ENCODE measurements at places on chromosomes 11 and 22.
A peak's percentile ranks its signal among the peaks of the same experiment; 100 is the strongest.

GRCh38 chr11:37504060-37504611 lies 906.1 kb upstream of the RAG2 start:
- DNase-seq, result no peak

DNA sequence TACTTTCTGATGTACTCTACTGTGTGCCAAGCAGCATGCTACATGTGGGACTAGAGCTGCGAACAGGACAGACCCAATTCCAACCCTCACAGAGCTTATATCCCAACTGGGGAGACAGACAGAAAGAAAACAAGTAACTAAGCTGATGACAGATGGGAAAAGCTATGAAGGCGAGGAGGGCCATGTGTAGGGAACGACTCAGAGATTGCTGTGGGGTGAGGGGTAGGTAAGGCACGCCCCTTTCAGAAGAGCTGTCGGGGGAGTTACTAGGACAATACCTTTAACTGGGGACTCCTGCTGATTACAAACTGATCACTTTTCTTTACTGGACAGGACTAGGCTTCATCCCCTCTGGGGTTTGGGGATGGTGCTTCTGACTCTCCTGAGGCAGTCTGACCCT lies 48.9 kb downstream of the ST3GAL4 start:
- DNase-seq, result no peak

DNA sequence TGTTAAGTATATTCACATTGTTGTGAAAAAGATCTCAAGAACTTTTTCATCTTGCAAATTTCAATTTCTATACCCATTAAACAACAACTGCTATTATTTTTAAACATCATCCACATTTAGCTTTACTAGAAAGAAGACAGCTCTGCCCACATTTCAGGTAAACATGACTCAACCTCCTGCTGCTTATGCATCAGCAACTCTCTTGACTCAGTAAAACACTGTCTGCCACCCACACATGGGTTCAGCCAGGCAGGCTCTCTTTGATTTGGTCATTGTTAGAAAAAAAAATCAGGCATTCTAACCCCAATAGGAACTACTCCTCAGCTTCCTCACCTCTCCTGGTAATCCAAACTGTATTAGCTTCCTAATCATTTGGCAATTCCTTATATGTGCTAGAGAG lies 5.1 kb upstream of the ENDOD1 start:
- no peak for DNase-seq

DNA sequence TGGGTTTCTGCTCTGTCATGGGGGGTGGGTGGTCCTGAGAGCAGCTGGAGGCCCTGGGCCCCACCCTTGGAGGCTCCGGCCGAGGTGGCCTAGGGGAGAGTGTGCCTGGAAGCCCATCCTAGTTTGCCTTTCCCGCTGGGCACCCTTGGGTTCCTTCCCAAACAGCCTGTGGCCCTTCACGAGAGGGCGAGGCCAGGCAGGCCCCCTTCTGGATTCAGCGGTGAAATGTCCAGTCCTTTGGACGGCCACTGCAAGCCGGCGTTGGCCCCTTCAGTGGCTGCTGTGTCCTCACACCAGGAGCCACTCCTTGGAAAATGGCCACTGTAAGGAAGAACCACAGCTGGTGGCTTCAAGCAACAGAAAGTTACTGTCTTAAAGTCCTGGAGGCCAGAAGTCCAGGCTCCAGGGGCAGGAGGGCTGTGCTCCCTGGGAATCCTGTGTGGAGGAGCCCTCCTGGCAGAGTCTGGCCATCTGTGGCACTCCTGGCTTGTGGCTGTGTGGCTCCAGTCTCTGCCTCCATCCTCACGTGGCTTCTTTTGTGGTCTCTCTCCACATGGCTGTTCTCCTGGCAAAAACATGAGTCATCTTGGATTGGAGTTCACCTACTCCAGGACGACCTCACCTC lies 854.1 kb downstream of the TBC1D22A start:
- no peak for DNase-seq

GRCh38 chr11:64229090-64229743 lies 1.1 kb upstream of the DNAJC4 start:
- DNase-seq, result no peak

DNA sequence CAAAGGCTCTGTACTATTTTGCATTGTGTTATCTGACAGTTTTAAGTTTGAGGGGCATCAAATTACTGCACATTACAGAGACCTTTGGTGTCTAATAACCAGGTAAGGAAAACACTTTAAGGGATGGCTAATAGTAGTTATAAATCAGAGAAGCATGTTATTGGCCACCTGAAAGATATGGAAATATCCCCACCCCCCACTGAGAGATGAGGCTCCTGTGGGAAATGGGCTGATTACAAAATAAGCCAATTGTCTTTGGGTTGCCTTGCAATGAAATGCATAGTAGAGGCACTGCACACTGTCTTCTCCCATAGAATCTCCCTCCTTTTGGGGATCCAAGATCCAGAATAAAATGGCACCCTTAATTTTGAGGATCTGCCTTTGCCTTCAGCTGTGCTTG lies 91.0 kb downstream of the IGLL5 start:
- DNase-seq, result no peak

GRCh38 chr22:28943501-28943879 lies 60.1 kb downstream of the ZNRF3 start:
- no peak for DNase-seq

DNA sequence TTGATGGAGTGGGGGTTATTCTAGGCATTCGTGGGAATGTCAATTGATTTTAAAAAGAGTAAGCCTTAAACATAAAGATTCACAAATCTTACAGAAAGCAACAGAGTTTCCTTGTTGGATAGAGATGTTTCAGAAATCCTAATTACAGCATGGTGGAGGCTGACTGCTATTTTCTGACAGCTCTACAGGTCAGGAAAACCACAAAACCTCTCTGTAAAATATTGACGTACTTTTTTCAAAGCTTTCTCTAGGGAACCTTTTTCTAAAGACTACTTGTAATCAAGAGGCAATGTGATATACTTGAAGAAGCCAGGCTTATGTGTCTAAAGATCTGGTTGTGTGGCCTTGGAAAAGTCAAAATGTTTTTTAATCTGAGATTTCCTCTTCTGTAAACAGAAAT lies 9.1 kb upstream of the OR8B8 start:
- no peak for DNase-seq

DNA sequence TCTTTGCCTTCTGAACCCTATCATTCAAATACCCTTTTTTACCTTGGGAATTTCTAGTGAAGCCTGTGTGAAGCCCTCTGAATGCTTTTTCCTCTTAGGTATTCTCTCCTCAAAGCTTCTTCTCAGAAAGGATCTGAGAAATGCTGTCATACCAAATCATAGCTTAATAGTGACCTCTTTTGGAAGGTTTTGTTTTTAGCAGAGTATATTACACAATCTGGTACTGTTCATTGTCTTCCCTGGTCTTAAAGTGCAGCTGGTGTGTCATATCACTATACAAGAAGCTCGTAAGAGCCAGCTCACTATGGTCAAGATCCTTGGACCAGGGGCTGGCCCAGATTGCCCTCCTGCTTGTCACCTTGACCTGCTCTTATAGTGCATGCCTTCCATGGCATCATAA lies 204.4 kb upstream of the ANO5 start:
- no peak for DNase-seq

DNA sequence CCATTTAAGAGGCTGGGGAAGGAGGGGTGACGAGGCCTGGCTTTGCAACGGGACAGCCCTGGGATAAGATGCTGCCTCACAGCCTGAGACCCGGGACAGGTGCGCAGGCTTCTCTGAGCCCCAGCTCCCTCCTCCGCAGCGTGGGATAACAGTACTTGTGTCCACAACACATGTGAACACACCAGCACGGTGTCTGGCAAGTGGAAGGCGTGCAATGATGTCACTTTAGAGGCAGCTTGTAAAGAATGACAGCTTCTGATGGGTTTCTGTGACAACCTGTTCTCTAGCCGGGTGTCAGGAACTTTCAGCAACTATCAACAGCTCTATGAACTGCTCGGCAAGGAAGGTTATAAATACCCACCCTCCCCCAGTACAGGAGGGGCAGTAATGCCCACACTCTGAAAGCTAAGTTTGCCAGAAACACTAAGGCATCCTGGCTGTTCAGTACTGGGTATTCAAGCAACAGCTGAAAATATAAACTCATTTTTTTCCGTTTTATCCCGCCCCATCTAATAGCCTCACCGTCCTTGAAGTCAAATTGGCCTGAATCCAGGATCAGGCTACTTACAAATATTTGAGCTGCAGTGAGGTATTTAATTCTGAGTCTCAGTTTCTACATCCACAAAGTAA lies 59.7 kb downstream of the MYH9 start:
- no peak for DNase-seq

DNA sequence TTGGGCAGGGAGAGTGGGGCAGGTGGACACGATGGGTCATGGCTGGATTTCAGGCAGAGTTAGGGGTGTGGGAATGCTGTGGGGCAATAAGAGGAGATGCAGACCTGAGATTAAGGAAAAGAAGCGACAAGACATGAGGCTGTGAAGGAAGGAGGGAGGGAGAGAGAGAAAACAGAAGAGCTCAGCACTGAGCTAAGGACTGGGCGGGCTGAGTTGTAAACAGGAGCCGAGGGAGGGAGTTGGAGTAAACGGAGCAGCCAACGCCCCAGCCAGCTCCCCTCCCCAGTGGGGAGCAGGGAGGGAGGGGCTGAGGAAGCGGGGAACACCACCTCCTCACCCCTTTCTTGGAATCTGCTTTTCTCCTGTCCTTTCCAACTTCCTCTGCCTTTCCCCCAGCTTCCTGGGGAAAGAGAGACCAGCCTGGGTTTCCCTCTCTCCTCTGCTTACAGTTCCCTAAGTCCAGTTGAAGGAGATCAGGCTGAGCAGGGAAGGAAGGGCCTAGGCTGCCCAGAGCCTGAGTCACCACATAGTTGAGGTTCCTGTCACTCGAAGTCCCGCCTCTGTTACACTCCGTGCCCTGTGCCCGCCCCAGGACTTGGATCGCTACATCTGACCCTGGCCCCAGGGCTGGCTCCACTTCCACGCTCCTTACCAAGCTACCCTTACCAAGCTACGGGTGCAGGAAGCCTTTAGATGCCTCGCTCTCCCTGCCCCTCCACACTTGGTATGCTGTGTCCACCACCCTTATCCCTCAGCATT lies 6.7 kb upstream of the AHNAK start:
- DNase-seq, result peak; percentile 93

GRCh38 chr11:76210931-76211851 lies 4.9 kb upstream of the WNT11 start:
- no peak for DNase-seq

DNA sequence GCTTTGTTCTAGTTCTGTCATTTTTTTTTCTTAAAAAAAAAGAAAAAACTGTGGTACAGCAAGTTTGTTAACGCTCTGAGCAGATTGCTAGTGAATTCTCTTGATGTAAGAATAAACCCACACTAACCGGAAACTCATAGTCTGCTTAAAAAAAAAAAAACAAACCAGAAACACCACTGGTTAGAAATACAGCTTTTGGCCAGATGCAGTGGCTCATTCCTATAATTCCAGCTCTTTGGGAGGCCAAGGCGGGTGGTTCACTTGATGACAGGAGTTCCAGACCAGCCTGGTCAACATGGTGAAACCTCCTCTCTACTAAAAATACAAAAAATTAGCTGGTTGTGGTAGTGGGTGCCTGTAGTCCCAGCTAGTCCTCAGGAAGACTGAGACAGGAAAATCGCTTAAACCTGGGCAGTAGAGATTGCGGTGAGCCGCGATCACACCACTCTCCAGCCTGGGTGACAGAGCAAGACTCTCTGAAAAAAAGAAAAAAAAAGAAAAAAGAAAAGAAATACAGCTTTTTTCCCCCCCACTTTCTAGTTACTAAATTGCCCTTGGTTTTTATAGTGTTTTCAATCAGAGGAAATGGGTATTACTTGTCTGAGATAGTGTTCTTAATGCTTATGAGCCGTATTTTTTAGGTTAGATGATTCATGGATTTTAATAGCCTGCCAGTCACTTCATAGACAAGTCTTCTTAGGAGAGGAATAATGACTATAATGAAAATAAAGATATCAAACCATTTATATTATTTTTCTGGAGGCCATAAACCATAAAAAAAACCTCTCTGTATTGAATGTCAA lies 222.8 kb downstream of the DDX10 start:
- DNase-seq, result no peak

DNA sequence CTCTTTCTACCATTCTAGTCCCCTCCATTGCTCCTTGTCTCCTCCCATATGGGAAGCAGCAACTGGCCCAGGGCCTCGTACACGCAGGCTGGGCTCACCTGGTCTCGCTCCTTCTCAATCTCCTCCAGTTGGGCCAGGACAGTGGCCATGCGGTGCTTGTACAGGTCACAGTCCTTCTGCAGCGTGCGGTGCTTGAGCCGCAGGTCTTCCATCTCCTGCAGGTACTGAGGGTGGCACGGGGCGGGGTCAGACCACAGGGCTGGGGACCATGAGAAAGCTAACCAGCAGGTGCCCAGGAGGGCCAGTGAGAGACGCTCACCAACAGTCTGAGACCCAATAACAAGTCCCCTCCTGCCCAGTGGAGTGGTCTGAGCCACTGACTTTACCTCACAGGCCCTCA lies 11.5 kb downstream of the CARD10 start:
- no peak for DNase-seq

DNA sequence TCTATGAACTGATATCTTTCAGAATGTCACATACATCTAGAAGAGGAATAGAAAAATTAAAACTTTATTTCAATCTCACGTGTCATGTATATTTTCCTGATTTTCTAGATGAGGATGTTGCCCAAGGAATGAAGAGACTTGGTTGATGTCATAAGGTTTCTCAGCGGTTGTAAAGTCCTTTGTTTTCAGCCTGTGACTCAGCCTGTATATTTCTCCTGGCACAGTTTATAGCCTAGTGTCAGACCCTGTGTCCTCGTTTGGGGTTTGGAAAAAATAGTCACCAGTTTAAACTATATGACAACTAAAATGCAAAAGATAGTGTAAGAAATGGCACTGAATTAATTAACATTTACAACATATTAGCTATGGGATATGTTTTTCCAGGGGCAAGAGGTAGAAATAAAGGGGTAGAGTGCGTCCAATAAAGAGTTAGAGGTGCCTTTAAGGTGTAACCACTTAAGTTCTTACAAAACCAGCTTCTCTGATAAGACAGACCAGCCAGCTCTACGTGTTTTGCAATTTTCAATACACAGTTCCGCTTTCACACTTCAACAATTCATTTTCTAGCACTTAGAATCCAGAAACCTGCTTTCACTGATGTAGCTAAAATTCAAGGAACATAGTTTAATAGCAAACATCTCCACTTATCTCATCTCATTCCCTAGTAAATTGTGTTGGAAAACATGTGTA lies 1432.6 kb upstream of the TENM4 start:
- DNase-seq, result peak; percentile 77
